Activated T-helper 1 cell treated with anti-CD3 and anti-CD28 coated beads, Interleukin-12 subunit alpha, Interleukin-12 subunit beta, Interleukin-2, Interleukin-4 antibody, amounts not matched to agents 30 ng/mL and 10 ng/mL and 1 ng/mL, durations not matched to agents 14 hours and 24 hours and 36 hours (primary cell): ENCODE measurements at places on chromosomes 7 and 10.
A peak's percentile ranks its signal among the peaks of the same experiment; 100 is the strongest.

DNA sequence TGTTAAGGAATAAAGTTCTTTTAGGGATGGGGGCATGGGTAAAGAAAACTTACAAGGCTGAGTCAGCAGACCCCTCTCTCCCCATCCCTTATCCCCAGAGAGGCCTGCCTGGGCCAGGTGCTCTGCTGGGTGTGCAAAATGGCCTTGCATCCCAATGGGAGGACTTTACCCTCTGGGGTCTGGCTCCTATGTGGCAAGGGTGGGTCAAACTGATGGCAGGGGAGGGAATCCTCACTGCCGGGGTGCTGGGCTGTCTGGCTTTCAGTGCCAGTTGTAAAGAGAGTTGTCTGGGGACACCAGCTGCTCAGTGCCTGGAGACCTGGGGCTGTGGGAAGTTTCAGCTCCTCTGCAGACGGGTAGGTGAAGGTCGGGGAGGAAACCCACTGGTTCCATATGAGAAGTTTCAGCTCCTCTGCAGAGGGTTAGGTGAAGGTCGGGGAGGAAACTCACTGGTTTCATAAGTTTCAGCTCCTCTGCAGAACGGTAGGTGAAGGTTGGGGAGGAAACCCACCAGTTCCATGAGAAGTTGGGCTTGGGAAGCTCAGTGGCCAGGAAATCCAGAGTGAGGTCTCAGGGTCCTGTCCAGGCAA, 127.2 kb upstream of the PODXL start:
- no peak overlapping the region for H3K27ac ChIP-seq
- no peak overlapping the region for H3K4me3 ChIP-seq
- no peak for DNase-seq
- H3K27me3 ChIP-seq: no peaks in the 10 kb centered on the region

GRCh38 chr10:11757454-11757820, 15.3 kb downstream of the ECHDC3 start:
- DNase-seq: no peak
- H3K36me3 ChIP-seq: no peaks in the 10 kb centered on the region
- H3K4me3 ChIP-seq: no peak overlapping the region
- no peaks in the 10 kb centered on the region for H3K4me1 ChIP-seq
- no peak overlapping the region for H3K27ac ChIP-seq
- H3K27me3 ChIP-seq: peaks cover 14% of the 10 kb centered on the region

GRCh38 chr10:46310851-46311250, 24.1 kb downstream of the ANTXRL start:
- H3K27ac ChIP-seq: no peak overlapping the region
- H3K4me1 ChIP-seq: no peaks in the 10 kb centered on the region
- no peaks in the 10 kb centered on the region for H3K36me3 ChIP-seq
- H3K4me3 ChIP-seq: no peak overlapping the region
- H3K27me3 ChIP-seq: peaks cover 3% of the 10 kb centered on the region

GRCh38 chr10:97650726-97651125, 10.3 kb downstream of the PI4K2A start:
- no peak overlapping the region for H3K4me3 ChIP-seq
- peaks cover 18% of the 10 kb centered on the region for H3K4me1 ChIP-seq
- no peak for DNase-seq
- peaks cover 19% of the 10 kb centered on the region for H3K36me3 ChIP-seq
- no peaks in the 10 kb centered on the region for H3K27me3 ChIP-seq
- no peak overlapping the region for H3K27ac ChIP-seq

DNA sequence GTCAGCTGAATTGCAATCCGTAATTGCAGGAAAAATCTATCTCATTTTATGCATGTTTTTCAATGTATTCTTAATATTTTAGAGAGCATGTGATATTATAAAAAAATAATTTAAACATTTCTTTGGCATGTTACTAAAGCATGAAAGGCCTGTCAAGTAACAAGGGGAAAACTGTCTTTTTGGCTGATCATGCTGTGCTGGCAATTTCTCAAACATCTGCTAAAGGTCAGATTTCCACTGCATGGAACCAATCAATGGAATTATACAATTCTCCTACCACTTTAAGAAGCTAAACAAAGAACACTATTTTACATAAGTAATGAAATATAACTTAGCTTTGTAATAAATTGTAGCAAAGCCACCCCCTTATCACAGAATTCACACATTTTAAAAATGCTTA, 49.4 kb downstream of the JMJD1C start:
- no peak for DNase-seq
- H3K36me3 ChIP-seq: no peaks in the 10 kb centered on the region
- no peak overlapping the region for H3K4me3 ChIP-seq

GRCh38 chr10:83533290-83533689, 606.0 kb upstream of the GHITM start:
- DNase-seq: no peak
- H3K27ac ChIP-seq: no peak overlapping the region
- no peaks in the 10 kb centered on the region for H3K27me3 ChIP-seq

DNA sequence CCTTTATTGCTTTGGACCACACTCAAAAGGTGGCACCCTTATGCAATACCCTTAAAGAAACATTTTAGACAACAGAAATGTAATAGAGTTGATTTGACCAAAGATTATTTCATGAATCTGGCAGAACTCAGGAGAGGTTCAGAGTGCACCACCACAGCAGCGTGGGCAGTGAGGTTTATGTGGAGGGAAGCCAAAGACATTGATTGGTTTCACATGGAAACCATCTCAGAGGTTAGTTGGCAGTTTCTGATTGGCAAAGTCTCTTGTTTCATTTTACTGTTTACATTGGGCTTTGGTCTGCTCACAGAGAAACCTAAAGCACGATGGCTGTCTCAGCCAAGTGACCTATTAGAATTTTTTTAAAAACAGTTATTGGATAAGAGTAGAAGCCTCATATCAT, 101.3 kb downstream of the SDHAF3 start:
- no peak for DNase-seq
- H3K4me1 ChIP-seq: no peaks in the 10 kb centered on the region
- H3K36me3 ChIP-seq: no peaks in the 10 kb centered on the region
- H3K4me3 ChIP-seq: no peak overlapping the region
- peaks cover 3% of the 10 kb centered on the region for H3K27me3 ChIP-seq
- no peak overlapping the region for H3K27ac ChIP-seq

DNA sequence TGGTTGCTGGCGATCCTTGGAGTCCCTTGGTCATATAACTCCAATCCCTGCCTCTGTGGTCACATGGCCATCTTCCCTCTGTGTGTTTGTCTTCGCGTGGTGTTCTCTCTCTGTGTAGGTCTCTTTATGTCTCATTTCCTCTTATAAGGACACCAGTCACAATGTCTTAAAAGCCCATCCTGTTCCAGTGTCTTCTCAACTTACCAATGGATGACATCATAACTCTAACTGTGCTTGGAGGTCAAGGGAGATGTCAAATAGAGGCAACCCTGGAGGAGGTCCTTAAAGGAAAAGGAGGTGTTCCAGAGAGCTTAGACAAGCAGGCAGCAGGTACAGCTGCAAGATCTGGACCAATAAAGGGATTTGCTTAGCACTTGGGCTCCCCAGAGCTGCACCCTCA, 143.0 kb downstream of the BUB3 start:
- H3K27ac ChIP-seq: no peak overlapping the region
- H3K36me3 ChIP-seq: no peaks in the 10 kb centered on the region
- H3K4me3 ChIP-seq: no peak overlapping the region
- peaks cover 2% of the 10 kb centered on the region for H3K27me3 ChIP-seq
- no peak for DNase-seq

DNA sequence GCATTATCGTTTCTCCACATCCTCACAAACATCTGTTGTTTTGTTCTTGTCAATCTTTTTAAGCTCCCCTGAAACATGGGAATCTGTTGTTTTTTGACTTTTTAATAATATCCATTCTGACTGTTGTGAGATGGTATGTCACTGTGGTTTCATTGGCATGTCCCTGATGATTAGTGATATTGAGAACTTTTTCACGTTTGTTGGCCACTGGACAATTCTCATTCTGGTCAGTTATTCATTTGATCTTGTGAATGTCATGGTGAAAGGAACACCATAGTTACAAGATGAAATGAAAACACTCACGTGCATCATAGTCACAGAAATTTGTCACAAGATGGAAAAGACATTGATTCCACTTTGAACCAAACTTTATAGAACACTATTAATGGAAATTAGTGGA, 20.5 kb upstream of the SGCE start:
- DNase-seq: no peak
- no peaks in the 10 kb centered on the region for H3K27me3 ChIP-seq
- H3K36me3 ChIP-seq: no peaks in the 10 kb centered on the region
- H3K4me1 ChIP-seq: no peaks in the 10 kb centered on the region
- H3K27ac ChIP-seq: no peak overlapping the region

- peak overlapping the region; percentile 56 for H3K27ac ChIP-seq
- H3K36me3 ChIP-seq: peaks cover 23% of the 10 kb centered on the region
- no peaks in the 10 kb centered on the region for H3K27me3 ChIP-seq
- peak overlapping the region; percentile 28 for H3K4me3 ChIP-seq
Observed at GRCh38 chr10:87761892-87762291, 56.1 kb downstream of the ATAD1 start.
